ENCODE measurements at places on chromosomes 12 and 14.

DNA sequence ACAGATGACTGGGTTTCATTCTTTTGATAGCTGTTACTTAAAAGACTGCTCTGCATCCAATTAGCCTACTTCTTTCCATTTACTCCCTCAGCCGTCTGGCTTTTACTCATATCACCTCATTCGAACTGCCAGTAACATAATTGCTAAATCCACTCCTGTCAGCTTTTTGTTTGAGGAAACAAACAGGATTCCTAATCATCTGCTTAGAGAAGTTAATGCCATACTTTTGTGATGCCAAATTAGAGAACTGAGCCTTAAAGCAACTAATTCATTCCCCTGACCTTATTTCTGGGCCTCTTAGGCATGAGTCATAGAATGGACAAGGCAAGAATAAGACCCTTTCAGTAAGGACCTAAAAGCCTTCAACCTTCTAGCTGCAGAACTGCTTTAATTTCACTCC is 2.9 kb downstream of the OXA1L start:
- DNase-seq = no peak

GRCh38 chr12:69341328-69341727 is 6.9 kb upstream of the LYZ start:
- DNase-seq = no peak

- no peak for DNase-seq
Measured at GRCh38 chr14:79544698-79545070, 666.6 kb downstream of the DIO2 start.

DNA sequence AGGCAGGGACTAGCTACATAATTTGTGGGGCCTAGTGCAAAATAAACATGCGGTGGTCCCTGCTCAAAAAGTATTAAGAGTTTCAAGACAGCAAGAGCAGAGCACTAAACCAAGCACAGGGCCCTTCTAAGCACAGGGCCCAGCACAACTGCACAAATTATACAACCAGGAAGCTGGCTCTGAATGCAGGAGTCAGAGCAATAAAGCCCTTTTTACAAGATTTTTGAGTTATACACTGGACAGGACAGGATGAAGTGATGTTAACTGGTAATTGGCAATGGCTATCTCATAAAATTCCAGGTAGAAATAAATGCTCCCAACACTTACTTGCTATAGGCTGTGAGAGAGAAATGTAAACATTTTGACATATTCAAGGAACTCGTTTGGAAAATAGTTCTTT is 86.2 kb upstream of the GPHB5 start:
- DNase-seq = no peak

DNA sequence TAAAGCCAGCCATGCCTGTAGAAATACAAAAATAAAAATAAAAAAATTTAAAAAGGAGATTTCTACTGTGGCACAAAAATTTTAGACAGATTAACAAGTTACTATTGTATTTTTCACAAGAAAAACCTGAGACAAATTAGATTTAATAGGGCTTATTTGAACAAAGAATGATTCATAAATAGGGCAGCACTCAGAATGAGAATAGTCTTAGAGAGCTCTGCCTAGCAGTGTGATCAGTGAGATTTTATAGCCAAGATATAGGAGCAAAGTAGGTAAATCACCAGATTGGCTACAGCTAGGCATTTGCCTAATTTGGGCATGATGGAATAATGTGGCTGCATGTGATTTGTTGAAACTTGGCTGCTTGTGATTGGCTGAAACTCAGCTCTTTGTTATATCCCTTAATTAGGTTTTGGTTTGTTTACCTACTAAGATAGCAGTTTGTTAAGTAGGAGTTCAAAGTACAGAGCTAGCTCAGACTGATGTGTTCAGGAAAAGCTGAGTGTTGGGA is 279.7 kb upstream of the TMTC1 start:
- no peak for DNase-seq

GRCh38 chr14:31880935-31881334 is 196.2 kb upstream of the ARHGAP5 start:
- DNase-seq = no peak

All from NCI-H2227 treated with DMSO at 0.1 percent for 48 hours (cell line).